ENCODE measurements at places on chromosomes 13 and 19.

GRCh38 chr13:101157261-101157660, 259.0 kb downstream of the NALCN start:
- DNase-seq, result no peak

GRCh38 chr19:48659768-48660167, 13.0 kb downstream of the NTN5 start:
- peak; percentile 27 for DNase-seq

- DNase-seq, result peak; percentile 49
Observed at GRCh38 chr19:6100284-6100915, 9.9 kb downstream of the RFX2 start.

DNA sequence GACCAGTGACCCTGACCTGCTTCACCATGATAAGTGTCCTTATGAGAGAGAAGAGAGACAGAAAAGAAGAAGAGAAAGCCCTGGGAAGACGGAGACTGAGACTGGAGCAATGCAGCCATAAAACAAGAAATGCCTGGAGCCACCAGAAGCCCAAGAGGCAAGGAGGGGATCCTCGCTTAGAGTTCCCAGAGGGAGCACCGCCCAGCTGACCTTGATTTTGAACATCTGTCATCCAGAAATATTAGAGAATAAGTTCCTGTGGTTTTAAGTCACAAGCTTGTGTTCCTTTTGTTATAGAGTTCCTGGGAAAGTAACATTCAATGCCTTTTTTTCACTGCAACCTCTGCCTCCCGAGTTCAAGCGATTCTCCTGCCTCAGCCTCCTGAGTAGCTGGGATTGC, 20.2 kb downstream of the CERS1 start:
- DNase-seq, result no peak

GRCh38 chr19:48752496-48753365, at the start of gene FUT1:
TSS of gene FUT1 (minus strand) at chr19:48752641. CDS start at chr19:48751281, 1,360 bp downstream.
- DNase-seq, result peak; percentile 35

- no peak for DNase-seq
Observed at GRCh38 chr13:94335761-94336526, 143.5 kb downstream of the DCT start.

- DNase-seq, result peak; percentile 62
Observed at GRCh38 chr13:20118268-20119140, 42.3 kb downstream of the GJA3 start.

- no peak for DNase-seq
Observed at GRCh38 chr19:19426799-19427198, 21.3 kb downstream of the GATAD2A start.

DNA sequence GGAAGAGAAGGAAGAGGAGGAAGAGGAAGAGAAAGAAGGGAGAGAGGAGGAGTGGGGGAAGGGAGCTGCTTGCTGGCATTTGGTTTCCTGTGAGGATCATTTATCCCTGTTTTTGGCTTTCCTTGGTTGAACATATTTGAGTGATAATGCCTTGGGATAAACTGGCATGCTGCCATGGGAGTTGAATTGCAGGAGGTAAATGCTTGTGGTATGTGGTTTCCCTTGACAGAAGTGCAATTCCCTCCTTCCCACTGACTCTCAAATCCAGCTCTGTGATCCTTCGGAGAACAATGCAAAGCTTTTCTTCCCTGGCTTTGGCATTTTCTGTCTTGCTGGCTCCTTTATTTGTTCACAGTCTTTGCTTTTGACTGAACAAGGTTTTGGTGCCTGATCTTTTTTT, 27.2 kb upstream of the CBY2 start:
- DNase-seq, result no peak

- DNase-seq, result no peak
Observed at GRCh38 chr13:65642996-65643395, 1587.1 kb downstream of the PCDH9 start.

DNA sequence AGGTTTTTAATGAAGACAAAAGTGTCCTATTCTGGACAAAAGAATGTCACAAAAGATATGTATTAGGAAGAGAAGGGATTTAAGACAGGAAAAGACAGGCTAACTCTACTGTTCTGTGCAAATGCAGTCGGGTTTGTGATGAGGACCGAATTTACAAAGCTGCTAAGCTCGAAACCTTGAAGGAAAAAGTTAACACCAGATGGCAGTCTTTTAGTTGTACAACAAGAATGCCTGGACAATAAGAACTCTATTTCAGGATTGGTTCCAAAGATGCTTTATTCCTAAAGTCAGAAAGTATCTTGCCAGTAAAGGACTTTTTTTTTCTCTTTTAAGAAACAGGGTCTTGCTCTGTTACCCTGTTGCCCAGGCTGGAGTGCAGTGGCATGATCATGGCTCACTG, 51.1 kb downstream of the HS6ST3 start:
- no peak for DNase-seq

GRCh38 chr19:33796164-33796875, at the start of gene KCTD15:
TSS of gene KCTD15 (plus strand) at chr19:33796870. CDS start at chr19:33800455, 3,585 bp downstream.
- DNase-seq, result peak; percentile 16

DNA sequence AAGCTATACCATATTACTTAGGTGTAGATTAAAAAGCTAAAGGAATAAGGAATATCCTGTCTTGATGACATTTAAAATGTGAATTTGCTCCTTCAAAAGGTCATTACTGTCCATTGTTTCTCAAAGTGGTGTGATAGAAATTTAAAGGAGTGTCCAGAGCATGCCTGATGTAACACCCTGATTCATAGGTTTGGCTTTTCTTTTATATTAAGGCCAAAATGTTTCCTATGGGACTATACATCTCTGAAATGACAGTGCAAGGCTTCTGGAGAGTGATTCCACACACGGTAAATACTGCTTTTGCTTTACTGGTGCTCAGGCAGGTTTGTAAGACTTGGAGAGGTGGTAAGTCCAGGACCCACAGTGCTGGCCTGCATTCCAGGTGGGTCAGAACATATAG, 289.9 kb downstream of the RFC3 start:
- DNase-seq, result no peak

GRCh38 chr13:80754441-80754840, 413.5 kb upstream of the SPRY2 start:
- DNase-seq, result no peak

DNA sequence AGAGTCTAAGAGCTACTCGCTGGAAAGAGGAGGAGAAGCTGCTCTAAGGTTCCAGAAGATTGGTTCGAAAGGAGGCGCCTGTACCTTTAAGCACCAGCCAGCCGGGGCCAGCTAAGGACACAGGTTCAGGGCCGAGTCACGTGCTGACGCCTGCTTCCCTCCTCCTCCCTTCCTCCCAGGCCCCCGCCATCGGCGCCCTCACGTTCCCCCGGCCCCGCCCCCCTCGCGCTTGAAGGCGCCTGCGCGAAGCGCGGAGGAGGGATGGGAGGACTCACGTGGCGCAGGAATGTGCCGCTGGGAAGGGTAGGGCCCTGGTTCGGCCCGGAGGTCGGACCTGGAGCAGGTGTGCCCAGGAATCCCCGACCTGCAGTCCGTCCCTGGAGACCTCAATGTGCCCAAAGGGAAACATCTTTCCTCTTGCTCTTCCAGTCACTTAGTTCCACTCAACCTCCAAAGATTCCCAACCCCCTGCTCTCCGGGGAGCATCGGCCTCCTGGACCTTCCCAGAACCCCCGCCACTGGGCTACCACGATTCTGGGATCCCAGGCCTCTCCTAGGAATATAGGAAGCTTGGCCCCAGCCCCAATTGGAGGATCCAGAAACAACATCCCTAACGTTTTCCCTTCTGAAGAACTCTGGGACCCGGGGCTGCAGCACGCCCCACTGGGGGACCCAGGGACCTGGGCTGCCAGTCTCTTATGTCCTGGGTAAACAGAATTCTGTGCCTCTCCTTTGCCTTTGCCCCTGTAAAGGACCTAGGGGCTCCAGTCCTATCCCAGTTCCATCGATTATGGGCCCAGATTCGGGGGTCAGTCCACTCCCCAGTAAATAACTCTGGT, 2.5 kb downstream of the DBP start:
- DNase-seq, result peak; percentile 93

GRCh38 chr13:65917731-65918130, 1312.4 kb downstream of the PCDH9 start:
- no peak for DNase-seq

DNA sequence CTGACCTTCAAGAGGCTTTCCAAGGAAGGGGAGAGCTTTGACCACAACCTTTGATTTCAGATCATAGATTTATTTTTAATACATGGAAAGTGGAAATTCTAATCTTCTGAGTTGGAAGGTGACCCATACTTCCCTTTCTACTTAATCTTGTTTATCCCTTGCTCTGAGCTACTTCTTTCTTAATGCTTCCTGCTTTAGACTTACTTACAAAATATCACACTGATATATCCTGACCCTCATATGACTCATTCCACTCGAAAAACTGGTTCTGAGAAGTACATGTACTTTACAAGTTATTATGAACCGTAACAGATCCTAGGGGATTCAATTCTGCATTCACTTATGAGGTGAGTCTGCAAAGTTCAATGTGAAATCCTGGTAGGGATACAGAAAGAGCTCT, 76.2 kb upstream of the IRS2 start:
- DNase-seq, result no peak

DNA sequence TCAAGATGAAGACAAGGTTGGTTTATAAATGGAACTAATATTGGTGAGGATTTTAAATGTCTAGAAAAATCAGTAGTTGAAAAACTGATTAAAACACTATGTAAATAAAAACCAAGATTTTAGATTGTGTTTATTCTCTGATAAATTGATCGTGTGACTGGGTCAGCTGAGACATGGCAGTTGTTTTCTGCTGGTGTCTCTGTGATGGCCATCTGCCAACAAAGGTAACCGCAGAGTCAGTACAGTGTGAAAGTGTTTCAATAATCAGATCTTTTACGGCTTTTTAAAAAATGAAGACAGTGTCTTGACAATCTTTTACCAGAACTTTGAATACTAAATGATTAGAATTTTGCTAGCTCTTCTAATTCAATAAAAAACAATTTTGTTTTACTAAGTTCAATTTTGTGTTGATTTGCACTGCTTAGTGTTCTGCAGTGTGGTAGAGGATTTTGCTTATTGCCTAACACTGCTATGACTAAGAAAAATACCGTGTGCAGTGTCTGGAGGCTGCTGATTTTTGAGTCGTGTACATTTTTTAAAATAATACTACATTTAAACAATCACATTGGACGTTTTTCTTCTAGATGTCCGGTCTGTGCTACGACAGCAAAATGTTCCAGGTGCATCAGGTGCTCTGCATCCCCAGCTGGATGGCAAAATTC, 32.7 kb upstream of the GPR183 start:
- peak; percentile 80 for DNase-seq

DNA sequence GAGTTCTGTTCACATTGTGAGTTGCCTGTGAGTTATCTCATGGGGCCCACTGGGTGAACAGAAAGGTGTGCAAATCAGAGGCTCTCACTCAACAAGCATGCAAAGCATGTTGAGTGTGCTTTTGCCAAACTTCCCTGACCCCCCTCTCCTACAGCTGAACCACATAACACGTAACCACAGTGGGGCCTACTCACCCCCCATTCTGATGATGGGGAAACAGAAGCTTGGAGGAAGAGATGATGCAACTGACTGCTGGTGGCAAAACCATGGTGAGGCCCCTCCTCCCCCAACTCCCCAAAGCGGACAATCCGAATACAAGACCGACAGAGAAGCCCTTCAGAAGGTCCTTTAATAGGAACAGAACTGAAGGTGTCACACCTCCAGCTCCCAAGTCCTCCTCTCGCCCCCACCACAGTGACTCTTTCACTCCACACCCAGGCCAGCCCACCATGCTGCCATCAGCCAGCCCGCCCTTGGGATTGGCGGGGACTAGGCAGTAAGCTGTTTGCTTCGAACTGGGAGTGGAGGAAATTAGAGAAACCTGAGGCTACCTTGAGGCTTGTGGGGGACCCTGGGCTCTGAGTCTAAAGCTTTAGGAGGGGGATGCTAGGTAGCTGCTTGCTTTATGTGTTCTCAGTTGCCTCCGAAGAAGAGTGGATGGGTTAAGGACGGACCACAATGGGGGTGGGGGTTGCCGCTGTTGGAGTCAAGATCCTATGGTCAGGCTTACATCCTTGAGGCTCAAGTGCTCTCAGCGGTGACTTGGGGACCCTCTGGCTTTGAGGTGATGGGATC, 3.8 kb downstream of the ZNF784 start:
- DNase-seq, result peak; percentile 44

DNA sequence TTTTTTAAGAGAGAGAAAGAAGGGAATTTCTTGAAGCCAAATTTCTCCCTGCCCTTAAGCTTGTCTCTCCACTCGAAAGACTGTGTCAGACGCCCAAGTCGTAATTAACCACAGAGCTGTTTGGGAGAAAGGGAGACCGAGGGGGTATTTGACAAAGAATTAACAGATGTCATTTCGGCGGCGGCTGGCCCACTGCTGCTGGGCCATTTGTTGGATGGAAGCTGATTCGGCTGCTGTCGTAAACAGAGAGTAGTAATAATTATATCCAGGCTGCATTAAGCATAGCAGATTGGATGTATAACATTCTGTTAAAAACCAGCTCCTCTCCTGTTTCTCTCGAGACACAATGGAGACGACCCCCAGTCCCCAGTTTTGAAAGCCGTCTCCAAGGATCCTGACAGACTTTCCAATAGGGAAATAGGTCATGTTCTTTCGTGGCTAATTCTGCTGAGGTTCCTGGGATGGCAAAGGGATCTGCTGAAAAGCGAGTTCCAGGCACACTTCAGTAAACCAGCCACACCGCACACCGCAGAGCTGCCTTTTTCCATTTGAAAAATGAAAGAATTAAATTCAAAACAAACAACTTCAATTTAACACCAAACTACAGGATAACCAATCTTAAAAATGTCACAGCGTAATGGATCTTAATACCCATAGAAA, 71.5 kb downstream of the KCTD15 start:
- no peak for DNase-seq

DNA sequence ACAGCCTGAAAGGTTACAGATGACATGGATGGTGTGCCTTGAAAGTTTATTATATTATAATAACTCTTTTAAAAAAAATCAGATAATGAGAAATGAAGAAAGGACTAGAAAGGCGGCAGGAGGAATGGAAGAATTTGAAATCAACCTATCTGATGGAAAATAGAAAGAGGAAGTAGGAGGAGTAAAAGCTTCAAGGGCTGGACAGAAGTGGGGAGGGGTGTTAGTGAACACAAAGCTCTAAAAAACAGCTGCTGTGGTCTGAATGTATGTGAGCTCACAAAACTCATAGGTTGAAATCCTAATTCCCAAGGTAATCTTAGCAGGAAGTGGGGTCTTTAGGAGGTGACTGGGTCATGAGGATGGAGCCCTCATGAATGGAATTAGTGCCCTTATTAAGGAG, 19.5 kb downstream of the CCDC70 start:
- no peak for DNase-seq

- DNase-seq, result no peak
Observed at GRCh38 chr13:45162194-45162593, 38.7 kb downstream of the KCTD4 start.

DNA sequence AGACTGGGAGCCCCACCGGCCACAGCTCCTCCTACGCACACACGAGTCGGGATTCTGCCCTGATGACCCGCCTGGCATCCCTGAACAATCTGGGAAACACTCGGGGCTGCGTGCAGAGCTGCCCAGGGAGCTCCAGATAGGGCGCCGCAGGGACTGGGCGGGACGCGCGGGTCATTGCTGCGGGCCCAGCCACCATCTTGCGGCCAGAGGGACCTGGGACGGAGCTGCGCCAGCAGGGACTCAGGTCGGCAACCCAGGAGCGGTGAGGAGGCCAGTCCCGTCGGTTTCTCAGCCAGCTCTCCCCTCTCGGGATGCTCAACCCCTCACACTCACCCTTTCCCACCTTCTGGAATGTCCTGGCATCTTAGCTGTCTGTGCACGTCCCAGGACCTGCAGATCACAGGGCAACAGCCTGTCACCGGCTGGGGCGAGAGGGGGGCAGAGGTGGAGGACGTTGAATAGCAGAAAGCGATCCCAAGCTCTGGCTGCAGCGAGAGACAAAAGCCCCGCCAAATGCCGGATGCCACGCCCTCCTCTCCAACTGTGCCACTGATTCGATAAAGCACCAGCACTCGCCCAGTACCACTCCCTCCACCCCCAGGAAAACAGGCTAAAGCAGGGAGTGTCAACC, 20.4 kb upstream of the ZNF91 start:
- DNase-seq, result no peak

- DNase-seq, result no peak
Observed at GRCh38 chr13:96011291-96011872, 41.8 kb downstream of the UGGT2 start.
